Activated CD4-positive, alpha-beta T cell treated with anti-CD3 and anti-CD28 coated beads, Interleukin-2, amount 50 U/mL, for 4 hours (primary cell): ENCODE measurements at places on chromosomes 1 and 21.
A peak's percentile ranks its signal among the peaks of the same experiment; 100 is the strongest.

DNA sequence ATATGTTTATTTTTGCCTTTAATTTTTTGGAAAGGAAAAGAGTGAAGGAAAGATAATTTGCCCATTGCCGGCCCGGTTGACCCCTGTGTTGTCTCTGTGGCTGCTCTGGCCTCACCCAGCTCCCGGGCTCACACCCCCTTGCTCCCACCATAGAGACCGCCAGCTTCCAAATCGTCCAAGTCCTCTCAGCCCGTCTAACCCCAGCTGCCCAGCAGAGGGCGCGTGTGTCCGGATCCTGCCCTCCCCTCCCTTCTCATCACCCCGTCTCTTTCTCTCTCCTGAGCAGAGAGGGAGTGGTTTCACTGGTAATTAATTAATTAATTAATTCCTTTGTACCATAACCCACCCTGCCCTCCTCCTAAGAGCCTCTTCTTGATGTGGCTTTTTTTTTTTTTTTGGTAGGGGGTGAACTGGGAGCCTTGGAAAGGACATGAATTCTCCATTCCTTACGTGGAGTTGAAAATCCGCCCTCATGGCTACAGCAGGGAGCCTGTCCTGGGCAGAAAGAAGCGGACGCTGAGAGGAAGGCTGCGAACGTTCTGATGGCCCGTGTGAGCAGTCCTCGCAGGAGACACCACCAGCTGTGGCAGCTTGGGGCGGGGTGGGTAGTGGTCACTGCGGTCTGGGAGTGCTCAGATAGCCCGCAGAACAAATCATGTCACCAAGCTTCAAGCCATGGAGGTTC, 45.9 kb downstream of the KIAA0040 start:
- DNase-seq: peak; percentile 67

DNA sequence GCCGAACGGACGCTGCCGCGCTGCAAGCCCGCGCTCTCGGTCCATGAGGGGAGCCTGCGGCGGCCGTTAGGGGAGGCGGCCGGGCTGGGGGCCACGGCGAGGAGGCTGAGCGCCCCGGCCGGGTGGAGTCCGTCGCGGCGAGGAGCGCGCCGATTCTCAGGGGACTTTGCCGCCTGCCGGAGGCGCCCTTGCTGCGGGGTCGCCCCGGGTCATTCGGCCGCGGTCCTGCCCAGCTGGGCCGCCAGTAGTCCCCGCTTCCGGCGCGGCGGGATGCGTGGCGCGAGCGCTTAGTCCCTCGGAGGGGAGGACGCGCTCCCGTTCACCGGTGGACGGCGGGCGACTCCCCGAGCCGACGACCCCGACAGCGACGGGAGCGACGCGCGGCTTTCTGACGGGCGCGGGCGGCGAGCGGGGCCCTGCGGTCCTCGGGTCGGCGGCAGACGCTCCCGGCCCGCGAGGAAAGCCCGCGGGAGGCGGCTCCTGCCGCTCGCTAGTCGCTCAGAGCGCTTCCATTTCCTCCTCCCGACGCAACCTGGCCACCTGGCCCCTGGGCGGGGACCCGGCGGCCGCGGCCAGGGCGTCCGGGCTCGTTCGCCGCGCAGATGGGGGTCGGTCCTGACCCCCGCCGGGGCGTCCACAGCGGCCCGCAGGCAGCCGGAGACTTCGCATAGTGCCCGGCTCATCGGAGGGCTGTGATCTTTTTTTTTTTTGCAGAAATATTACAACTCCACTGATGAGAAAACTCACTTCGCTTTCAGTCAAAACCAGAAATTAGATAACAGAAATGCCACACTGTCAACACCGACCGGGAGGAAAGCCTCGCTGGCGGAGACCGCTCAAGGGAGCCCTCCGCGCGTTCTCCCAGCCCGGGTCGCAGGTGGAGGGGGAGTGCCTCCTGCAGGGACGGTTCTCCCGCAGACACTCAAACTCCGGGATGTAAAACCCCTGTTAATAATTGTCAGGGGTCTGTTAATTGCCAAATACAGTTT, 641 bp upstream of the ZBTB21 start:
- peak; percentile 11 for DNase-seq

- no peak for DNase-seq
Observed at GRCh38 chr1:68623700-68624099, 126.8 kb upstream of the DEPDC1 start.

GRCh38 chr1:40495315-40495903, 13.2 kb upstream of the EXO5 start:
- DNase-seq: no peak

DNA sequence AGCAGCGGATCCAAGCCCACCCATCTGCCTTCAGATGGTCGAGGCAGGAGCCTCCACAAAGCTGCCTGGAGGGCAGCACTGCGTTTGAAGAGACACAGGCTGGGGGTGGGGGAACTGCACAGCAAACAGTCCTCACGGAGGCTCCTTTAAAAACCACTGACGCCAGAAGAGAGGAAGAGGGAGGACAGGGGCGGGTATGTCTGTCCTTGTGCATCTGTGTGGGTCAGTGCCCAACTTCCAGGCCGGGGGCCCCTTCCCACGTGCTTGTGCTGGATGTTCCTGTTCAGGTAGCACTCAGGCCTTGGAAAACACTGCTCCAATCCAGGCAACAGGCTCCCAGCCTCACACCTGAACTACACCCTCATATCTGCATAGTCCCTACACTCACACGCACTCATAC, 7.7 kb downstream of the AHDC1 start:
- DNase-seq: no peak

- no peak for DNase-seq
Observed at GRCh38 chr1:220701974-220702373, 11.8 kb downstream of the C1orf115 start.

GRCh38 chr1:179337288-179337687, 28.5 kb upstream of the AXDND1 start:
- DNase-seq: no peak

GRCh38 chr1:85898861-85899260, 190.6 kb upstream of the ZNHIT6 start:
- DNase-seq: no peak

GRCh38 chr1:103191327-103191726, 83.0 kb upstream of the COL11A1 start:
- no peak for DNase-seq

DNA sequence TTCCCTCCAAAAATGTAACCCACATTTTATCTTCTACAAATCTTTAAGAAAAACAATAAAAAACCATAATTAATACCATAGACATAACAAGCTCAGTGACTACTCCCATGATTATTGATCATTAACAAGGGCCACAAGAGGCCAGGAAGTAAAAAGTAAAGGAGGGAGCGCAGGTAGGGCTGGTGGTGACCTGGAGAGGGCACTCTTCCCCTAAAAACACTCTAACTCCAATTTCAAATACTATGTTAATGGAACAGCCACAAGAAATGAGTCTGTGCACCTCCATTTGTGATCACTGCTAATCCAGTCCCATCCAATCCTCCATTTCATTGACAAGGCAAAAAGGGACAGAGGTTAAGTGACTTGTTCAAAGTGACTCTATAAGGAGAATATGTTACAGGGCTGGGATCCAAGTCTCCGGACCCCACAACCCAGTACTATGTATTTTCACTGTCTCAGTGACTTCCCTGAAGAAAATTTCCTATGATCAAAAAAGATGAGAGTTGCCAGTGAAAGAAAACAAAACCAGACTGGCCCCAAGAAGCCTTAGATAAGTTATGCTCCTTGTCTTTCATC, 41.2 kb upstream of the CFAP298 start:
- no peak for DNase-seq

GRCh38 chr1:246193537-246193936, 313.5 kb downstream of the SMYD3 start:
- no peak for DNase-seq

- no peak for DNase-seq
Observed at GRCh38 chr1:153929426-153929825, 6.7 kb upstream of the GATAD2B start.

GRCh38 chr1:94011709-94012595, 102.7 kb upstream of the GCLM start:
- DNase-seq: no peak

DNA sequence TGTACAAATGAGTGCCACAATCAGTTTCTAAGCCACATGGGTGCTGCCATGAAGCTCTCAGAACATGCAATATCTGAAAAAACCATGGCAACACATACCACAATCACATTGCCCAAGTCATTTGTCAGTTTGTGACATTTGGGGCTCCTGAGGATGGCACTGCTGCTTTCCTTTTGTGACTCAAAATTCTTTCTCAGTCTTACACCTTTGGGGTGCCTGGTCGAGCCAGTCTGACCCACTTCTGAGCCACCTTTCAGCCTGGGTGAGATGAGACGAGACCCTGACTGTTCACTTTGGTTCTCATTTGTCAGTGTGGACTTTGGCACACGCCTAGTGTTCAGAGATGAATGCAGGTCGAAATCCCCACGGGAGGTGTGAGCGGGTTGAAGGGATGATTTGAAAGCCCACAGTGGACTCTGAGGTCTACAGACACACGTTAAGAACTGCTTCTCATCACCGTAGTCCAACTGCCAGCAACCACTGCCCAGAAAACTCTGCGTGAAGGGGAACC, 8.0 kb downstream of the BATF3 start:
- DNase-seq: no peak

- no peak for DNase-seq
Observed at GRCh38 chr1:212701910-212702309, 2.3 kb upstream of the BATF3 start.

DNA sequence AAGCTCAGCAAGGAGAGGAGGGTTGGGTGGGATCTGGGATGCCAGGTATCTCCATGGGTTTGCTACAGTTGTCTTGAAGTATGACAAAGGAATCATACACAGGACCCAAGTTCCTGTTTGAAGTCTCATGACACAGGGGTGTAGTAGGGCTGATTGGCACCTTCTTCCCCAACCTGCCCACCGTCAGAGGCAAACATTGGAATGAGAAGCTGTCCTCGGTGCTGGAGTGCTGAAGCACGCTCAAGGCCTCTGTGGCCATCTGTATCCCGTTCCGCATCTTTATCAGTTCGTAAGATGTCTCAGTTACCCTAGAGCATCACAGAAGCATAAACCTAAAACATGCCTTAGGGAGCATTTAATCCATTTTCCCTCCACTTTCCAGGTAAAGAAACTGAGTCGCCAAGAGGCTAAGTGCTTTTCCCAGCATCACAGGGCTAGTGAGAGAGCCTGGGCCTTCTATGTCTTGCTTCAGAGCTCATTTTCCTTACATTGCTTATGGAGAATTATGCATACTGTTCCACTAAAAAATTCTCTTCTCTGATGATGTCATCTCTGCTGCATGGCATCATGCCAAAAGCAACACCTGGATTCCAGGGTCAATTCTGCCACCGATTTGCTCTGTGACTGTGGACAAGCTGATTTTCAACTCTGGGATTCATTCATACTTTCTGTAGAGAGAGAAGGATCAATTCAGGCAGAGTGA, 34.2 kb downstream of the VWA5B1 start:
- no peak for DNase-seq

DNA sequence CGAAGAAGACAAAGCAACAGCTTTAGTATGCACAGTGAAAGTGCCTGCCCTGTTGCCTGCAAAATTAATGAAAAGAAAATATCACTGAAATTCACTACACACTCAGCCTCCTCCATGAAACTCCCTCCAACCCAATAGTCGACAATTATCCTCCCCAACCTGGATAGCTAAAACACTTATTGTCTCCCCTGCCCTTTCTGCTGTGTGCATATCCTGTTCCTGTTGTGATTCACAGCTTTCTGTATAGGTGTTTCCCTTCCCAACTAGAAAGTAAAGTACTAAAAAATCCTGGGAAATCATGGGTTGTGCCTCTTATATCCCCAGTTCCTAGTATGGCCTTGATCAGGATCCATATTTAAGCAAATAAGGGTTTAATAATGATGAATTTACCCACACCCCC, 412.1 kb downstream of the LTN1 start:
- no peak for DNase-seq

DNA sequence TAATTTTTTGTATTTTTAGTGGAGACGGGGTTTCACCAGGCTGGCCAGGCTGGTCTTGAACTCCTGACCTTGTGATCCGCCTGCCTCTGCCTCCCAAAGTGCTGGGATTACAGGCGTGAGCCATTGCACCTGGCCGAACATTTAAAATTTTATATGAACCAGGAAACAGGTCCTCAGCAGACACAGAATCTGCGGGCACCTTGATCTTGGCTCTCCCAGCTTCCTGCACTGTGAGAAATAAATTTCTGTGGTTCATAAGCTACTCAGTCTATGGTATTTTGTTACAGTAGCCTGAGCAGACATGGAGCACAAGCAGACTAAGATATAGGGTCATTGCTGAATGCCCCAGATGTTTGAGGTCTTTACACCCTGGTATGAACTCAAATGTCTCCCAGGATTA, 23.6 kb upstream of the CTH start:
- no peak for DNase-seq

DNA sequence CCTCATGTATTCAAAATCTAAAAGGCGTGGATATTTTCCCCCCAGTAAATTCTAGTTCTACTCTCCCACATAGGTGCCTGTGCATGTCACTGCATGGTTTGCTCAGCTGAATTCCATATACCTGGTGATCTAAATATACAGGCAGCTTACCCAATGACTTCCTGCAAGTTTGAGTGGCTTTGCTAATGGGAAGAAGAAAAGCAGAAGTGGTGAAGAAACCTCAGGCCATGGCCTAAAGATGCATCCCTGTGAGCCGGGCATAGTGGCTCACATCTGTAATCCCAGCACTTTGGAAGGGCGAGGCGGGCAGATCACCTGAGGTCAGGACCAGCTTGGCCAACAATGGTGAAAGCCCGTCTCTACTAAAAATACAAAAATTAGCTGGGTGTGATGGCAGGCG, 11.5 kb downstream of the SLC44A3 start:
- DNase-seq: no peak

- no peak for DNase-seq
Observed at GRCh38 chr21:43869486-43870325, 4.7 kb downstream of the AGPAT3 start.

DNA sequence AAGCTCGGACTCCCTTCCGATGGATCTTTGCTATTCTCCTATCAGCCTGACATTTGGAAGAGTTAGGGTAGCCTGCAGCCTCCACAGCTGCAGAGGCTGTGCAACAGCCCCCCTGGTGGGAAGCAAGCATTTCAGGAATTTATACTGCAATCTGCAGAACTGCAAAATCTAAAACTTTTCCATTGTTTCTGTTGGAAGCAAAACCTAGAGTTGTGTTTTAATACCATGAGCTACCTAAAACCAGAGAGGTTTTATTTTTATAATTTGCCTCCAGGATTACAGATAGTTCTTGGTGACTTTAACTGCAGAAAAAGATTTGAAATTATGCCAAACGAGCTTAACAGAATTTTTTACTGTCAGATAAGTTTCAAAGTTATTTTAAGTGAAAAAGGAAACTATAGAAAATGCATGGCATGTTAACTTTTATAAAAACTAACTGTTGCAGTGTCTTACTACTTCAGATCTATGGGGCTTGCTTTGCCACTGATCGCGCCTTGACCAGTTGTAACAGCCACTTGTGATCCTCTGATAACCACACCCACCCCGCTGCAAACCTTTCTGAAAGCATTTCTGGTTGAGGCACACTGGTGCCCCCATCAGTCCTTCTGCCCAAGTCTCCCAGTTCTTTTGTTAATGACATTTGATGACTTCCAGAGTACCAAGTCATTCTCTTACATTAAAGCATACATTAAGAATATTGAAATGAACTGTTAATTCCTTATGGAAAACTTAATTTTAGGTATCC, 64.8 kb downstream of the PRDM2 start:
- DNase-seq: no peak

GRCh38 chr1:18073066-18073642, 34.4 kb upstream of the IGSF21 start:
- no peak for DNase-seq
